Activated naive CD4-positive, alpha-beta T cell treated with anti-CD3 and anti-CD28 coated beads, Interleukin-2, amount 10 ng/mL, durations not matched to agents 7 days and 5 days (primary cell): ENCODE measurements at places on chromosomes 6 and 20.

DNA sequence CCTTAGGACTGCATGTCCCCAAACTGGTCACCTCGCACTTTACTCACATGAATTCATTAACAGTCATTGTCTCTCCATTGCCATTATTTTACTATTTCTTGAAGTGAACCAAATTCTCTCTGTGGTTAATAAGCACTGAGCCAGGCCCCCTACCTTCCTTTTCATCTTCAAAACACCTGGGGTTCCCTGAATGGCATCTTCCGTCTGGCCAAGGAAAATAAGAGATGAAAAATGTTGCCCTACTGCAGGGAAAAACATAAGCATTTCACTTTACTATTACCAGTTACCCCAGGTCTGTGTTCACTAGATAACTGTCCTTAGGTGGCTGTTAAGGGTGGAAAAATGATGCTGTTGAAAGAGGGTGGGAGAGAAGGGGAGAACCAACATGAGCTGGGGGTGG lies 10.0 kb upstream of the NKX2-2 start:
- H3K27me3 ChIP-seq, result peaks cover 84% of the 10 kb centered on the region
- no peak overlapping the region for H3K4me3 ChIP-seq
- peaks cover 4% of the 10 kb centered on the region for H3K4me1 ChIP-seq
- DNase-seq, result no peak
- peak overlapping the region; percentile 0 for H3K27ac ChIP-seq

GRCh38 chr6:149112976-149113375 lies 204.5 kb upstream of the TAB2 start:
- peaks cover 70% of the 10 kb centered on the region for H3K4me1 ChIP-seq
- peaks cover 51% of the 10 kb centered on the region for H3K36me3 ChIP-seq
- H3K27ac ChIP-seq, result peak overlapping the region; percentile 7
- no peak overlapping the region for H3K4me3 ChIP-seq

DNA sequence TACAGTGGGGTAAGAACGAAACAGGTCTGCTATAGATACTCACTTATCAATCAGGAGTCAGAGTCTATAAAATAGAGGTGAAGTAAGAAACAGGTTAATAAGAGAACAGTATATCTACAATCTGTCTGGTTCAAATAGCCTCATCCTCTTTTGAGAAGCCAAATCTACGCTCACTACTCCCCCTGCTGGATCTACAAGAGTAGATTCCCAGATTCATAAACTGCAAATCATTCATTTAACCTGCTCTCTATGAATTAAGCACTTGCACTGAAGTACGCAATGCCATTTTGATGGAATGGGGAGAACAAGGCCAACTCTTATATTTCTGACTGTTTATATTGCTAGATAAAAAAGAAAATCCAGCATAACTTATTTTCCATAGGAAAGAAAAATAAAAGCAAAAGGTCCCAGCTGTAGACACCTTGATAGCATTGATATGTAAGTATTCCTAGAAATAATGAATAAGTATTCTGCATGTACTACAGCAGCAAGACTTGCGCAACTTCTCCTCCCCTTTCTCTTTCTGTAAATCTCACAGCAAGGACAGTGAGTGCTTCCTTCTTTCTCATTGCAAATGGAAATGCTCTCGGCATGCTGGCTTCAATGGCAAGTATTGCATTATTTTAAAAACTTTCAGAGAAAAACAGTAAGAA lies 92.3 kb downstream of the RFX6 start:
- no peaks in the 10 kb centered on the region for H3K27me3 ChIP-seq
- no peaks in the 10 kb centered on the region for H3K36me3 ChIP-seq
- DNase-seq, result peak; percentile 30
- no peak overlapping the region for H3K27ac ChIP-seq

DNA sequence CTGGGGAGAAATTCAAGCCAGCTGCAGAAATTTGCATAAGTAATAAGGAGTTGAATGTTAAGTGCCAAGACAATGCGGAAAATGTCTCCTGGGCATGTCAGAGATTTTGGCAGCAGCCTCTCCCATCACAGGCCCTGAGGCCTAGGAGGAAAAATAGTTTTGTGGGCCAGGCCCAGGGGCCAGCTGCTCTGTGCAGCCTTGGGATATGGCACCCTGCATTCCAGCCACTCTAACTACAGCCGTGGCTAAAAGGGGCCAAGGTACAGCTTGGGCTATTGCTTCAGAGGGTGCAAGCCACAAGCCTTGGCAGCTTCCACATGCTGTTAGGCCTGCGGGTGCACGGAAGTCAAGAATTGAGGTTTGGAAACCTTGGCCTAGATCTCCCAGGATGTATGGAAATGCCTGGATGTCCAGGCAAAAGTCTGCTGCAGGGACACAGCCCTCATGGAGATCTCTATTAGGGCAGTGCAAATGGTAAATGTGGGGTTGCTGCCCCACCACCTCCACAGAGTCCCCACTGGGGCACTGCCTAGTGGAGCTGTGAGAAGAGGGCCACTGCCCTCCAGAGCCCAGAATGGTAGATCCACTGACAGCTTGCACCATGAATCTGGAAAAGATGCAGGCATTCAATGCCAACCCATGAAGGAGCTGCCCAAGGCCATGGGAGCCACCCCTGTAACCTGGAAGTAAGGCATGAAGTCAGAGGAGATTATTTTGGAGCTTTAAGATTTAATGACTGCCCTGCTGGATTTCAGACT lies 126.5 kb downstream of the DTNBP1 start:
- H3K27me3 ChIP-seq, result no peaks in the 10 kb centered on the region

- H3K27me3 ChIP-seq, result peaks cover 24% of the 10 kb centered on the region
- no peak overlapping the region for H3K4me3 ChIP-seq
- H3K27ac ChIP-seq, result no peak overlapping the region
- H3K4me1 ChIP-seq, result peaks cover 6% of the 10 kb centered on the region
- peak; percentile 31 for DNase-seq
These were observed 165.8 kb upstream of the SYNDIG1 start for GRCh38 chr20:24303393-24304170.

DNA sequence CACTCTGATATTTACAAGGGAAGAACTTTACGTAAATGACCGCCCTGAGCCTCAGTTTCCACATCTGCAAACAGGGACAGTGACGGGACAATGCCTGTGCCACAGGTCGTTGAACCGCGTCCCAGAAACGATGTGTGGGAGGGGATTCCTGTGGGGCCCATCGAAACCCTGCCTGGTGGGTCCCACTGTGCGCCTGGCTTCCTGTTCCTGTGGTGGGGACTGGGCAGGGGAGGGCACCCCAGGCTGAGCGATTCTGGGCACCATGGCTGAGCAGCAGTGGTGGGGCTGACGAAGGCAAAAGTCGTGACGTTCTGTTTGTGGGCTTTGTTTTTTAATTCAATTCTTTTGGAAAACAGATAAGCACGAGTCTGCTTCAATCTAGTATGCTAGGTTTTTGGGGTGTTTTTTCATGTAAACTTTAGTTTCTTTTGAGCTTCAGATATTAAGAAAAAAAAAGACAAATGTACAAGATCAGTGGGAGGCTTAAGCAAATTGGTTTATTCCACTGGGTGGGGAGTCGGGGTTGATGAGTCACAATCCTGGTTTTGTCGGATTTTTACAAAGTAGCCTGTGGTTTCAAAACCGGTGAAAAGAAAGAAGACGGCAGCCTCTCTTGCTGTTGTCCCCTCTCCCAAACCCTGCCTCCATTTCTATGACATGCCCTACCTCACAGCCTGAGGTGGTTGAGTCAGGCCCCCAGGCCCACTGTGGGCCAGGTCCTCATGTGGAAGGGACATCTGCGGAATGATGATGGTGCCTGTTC lies 40.4 kb downstream of the GNAS-AS1 start:
- H3K4me1 ChIP-seq, result no peaks in the 10 kb centered on the region
- DNase-seq, result no peak
- no peaks in the 10 kb centered on the region for H3K36me3 ChIP-seq
- H3K27ac ChIP-seq, result no peak overlapping the region

DNA sequence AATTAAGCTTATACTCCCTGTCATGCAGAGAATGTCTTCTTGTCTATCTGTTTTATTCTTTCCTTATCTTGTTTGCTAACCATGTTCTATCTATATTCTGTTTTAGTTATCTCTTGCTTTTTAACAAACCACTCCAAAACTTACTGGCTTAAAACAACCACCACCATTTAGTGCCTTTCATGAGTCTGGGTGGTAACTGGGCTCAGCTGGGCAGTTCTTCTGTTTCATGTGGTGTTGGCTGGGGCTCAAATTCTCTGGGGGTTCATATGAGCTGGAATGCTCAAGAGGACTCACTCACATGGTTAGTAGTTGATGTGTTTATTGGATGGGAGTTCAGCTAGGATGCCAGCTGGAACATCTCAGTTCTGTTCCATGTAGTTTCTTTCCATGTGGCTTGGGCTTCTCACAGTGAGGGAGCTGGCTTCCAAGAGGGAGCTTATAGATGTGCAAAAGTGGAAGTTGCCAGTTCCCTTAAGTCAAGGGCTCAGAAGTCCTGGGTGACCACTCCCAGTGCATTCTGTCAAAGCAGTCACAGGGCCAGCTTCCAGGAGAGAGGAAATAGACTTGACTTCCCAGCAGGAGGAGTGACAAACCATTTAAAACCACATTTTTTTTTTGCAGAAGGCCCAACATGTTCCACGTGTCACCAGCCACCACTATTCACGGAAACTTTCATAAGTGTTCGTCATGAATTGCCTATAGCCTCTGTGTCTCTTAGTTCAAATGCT lies 70.4 kb downstream of the PLCB4 start:
- no peaks in the 10 kb centered on the region for H3K27me3 ChIP-seq
- no peak overlapping the region for H3K4me3 ChIP-seq
- H3K36me3 ChIP-seq, result no peaks in the 10 kb centered on the region
- no peak overlapping the region for H3K27ac ChIP-seq
- DNase-seq, result no peak

DNA sequence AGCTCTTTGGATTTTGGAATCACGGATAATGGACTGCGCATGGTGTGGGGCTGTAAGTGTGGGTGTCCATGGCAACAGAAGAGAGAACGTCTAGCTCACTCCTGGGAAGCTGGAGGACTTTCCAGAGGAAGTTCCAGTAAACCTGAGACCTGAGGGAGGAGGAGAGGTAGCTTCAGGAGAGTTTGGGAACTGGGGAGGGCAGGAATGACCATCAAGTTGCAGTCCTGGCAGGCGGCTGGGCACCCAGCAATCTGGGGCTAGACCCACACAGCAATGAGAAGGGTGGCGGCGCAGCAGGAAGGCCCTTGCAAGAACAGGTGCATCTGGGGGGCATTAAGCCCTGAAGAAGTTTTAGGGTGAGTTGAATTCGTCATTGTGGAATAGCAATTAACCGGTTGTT lies 95.9 kb downstream of the FOXC1 start:
- DNase-seq, result no peak
- H3K36me3 ChIP-seq, result no peaks in the 10 kb centered on the region
- no peak overlapping the region for H3K27ac ChIP-seq
- H3K27me3 ChIP-seq, result no peaks in the 10 kb centered on the region
- H3K4me3 ChIP-seq, result no peak overlapping the region
- no peaks in the 10 kb centered on the region for H3K4me1 ChIP-seq

- peaks cover 11% of the 10 kb centered on the region for H3K27me3 ChIP-seq
- H3K36me3 ChIP-seq, result peaks cover 7% of the 10 kb centered on the region
- no peaks in the 10 kb centered on the region for H3K4me1 ChIP-seq
- no peak overlapping the region for H3K27ac ChIP-seq
- H3K4me3 ChIP-seq, result no peak overlapping the region
These were observed 198.6 kb downstream of the ZDHHC14 start for GRCh38 chr6:157579467-157580031.

- no peaks in the 10 kb centered on the region for H3K4me1 ChIP-seq
- H3K4me3 ChIP-seq, result no peak overlapping the region
- no peaks in the 10 kb centered on the region for H3K36me3 ChIP-seq
- H3K27me3 ChIP-seq, result no peaks in the 10 kb centered on the region
These were observed 169.2 kb downstream of the SAMD5 start for GRCh38 chr6:147677647-147678046.

DNA sequence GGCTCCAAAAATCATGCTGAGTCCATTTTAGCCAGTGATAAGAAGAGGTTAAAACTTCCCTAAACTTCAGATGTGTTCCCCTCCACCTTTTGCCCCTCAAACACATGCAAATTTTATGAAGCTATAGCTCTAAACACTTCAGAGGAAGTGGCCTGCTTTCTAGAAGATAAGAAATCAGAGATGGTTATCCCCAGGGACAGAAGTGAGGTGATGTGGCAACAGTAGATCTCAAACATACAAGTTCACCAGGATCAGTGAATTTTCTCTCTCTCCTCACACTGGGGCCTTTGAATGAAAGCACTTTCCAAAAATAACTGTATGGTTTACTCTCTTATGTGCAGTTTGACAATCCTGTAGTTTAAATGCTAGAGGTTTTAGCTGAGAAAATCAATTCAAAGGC lies 332.0 kb downstream of the BTBD9 start:
- peaks cover 10% of the 10 kb centered on the region for H3K4me1 ChIP-seq
- no peak overlapping the region for H3K27ac ChIP-seq
- no peaks in the 10 kb centered on the region for H3K27me3 ChIP-seq
- H3K36me3 ChIP-seq, result no peaks in the 10 kb centered on the region
- no peak for DNase-seq
- no peak overlapping the region for H3K4me3 ChIP-seq
